ENCODE measurements at places on chromosomes 3 and 15.

GRCh38 chr3:133573629-133574194, at the start of gene CDV3:
Gene CDV3 (plus strand): TSS chr3:133573686. CDS start chr3:133574045, 359 bp downstream.
- DNase-seq: no peak

DNA sequence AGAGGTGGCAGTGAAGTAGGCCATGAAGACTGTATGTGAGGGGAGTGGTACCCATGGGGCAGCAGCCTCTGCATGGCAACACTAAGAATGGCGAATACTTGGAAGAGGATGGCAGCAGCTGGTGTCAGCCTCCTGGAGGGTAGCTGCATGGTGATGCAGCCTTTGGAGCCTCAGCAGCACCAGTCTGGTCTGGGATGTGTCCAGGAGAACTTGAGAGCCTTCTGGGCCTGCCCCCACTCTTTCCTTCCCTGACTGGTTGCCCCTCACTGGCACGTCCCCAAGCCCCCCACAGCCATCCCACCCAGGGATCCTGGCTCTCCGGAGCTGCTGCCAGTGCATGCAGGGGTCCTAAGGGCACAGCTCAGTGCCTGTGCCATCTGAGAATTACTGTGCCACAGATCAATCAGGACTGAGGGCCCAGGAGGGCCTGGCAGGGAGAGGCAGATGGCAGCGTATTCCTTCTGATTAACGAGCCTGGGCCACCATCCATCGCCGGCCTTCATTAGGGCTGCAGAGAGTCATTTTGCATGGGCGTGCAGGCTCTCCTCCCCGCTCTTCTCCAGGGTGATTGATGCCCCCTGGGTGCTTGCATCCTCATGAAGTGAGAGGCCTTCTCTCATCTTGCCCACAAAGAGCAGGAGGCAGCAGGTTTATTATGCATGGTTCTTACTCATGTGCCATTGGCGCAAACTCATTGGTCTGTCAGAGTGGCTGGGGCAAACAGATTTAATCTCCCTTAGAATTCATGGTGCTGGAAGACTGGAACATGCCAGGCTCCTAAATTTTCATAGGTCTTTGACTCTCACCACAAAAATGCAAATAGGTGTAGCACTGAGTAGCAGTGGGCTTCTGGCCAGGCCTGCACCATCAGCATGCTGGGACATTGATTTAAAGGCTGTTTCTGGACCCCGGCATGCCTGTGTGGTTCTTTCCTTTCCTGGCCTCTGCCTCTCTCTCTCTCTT, 116.8 kb downstream of the EPHB1 start:
- DNase-seq: no peak

DNA sequence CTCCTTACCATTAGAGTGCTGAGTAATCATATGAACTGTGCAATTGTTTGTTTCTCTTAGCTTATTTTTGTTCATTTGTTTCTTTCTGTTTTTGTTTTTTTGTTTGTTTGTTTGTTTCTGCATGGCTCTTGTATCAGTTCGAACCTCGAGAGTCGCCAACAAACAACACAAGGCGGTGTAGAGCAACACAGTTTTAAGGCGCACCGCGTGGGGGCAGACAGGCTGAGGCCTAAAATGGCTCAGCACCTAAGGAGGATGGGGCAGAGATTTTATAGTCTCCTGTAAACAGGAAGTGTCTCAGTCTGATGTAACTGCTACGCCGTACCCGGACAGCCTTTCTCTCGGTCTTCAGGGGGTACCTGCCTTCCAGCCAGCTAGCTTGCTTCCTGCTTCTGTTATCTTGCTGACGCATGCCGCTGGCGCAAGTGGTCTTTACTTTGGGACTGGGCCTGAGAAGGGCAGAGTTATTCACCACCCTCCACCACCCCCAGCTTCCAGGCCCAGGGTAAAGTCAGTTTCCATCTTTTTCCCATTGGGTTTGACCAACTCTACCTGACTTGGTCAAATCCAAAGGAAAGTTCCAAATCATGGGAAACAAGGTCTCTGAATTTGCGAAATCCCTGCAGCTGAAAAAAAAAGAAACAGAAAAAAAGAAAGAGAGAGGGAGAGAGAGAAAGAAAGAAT, 25.8 kb upstream of the MFGE8 start:
- no peak for DNase-seq

DNA sequence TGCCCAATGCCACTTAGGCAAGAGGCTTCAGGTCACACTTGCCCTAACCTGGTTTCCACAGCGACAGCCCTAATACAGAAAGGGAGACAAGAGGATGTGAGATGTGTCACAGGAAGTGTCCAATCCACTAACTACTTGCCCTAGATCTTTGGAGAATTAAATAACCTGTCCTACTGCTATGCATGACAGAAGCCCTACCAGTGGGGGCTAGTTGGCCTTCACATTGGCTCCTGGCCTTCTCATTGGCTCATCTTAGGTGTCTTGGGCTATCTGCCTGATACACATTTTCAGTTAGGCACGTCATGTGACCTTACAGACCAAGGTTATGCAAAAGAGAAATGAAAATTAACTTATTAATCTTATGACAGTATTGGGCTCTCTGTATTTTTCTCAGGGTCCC, 449.9 kb downstream of the FHIT start:
- DNase-seq: no peak

DNA sequence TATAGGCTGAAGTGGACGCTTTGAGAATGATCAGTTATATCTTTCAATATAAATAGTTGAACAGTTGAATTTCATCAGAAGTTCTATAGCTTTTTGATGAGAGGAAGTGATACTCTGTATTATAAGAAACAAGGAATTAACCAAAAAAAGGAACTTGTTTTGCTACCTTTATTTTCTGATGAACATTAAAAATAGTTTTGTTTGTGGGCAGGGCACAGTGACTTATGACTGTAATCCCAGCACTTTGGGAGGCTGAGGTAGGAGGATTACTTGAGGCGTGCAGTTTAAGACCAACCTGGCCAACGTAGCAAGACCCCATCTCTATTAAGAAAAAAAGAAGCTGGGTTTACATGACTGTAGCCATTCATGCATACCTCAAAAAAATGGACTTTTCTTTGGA, 16.7 kb downstream of the BLOC1S6 start:
- no peak for DNase-seq

- no peak for DNase-seq
Observed at GRCh38 chr3:52719618-52720017, 13.7 kb downstream of the SPCS1 start.

GRCh38 chr3:136678981-136679380, 73.2 kb downstream of the STAG1 start:
- no peak for DNase-seq

DNA sequence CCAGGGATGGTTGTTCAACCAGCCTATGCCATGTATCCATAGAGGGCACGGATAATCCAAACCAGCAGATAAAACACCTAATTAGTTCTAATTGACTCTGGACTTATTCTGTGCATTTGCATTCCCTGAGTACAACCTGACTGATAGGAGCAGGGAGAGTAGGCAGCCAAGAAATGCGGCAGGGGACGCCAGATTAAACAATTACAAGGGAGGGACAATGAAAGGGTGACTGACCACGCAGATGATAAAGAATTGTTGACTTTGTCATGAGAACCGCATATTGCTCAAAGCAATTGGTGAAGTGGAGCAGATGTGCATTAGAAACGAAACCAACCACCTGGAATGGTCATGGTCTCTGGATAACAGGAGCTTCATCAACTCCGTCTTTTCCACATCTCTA, 369.1 kb upstream of the FRG2C start:
- no peak for DNase-seq

DNA sequence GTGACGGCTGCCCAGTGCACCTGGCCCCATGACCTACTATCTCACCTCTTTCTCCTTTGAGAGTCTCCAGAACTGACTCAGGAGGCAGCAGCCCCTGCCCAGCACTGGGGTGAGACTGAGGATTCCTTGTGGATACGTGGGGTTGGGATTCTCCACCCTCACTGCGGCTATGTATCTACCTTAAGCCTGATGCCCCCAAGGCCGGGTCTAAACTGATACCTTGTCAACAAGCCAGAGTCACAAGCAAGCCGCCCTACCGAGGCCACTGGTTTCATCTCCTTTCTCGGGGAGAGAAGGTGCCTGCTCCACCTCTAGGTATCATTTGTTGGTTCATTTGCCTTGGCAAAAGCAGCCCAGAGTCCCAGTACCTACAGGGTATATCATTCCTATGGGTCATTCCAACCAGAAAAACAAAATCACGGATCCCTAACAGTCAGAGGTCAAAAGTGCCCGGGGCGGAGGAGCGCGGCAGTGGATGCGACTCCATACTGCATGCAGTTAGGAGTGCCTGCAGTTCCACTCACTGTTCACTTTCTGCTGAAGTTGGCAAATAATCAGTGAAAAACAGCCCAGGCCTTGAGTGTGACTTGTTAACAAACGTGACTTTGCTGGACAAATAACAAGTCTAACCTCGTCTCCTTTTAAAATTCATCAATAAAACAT, 47.5 kb downstream of the ABTB1 start:
- no peak for DNase-seq

GRCh38 chr3:75001330-75001729, 386.9 kb upstream of the CNTN3 start:
- DNase-seq: no peak
